ENCODE measurements at places on chromosomes 7 and 10.

DNA sequence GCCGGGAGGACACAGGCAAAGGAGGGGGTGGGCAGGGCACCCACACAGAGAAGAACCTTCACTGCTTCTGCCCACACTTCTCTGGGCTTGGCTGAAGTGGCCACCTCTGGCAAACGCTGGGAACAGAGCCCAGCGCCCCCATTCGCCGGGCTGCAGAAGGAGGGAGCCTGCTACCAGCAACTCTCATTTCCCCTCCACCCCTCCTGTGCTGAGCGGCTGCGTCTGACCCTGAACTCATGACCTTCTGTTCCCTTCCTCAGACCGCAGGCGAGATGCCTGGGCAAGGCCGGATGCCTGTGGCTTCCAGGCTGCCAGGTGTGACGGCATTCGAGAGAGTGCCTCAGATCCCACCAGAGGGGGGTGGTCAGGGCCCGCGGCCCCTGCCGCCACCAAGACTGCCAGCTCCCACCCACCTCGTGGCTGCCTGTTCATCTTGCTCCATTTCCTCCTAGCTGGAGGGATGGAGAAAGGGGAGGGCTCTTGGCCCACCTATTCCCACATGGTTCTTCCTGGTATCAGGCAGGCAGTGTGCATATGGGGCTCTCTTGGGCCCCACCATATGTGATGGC, 19.8 kb downstream of the DNAJB12 start:
- peak; percentile 71 for DNase-seq

GRCh38 chr10:20407357-20407756, 489.8 kb downstream of the NEBL start:
- DNase-seq: no peak

GRCh38 chr10:125473143-125473793, 209.7 kb downstream of the TEX36 start:
- no peak for DNase-seq

GRCh38 chr10:69007260-69007659, 18.7 kb downstream of the KIFBP start:
- DNase-seq: no peak

DNA sequence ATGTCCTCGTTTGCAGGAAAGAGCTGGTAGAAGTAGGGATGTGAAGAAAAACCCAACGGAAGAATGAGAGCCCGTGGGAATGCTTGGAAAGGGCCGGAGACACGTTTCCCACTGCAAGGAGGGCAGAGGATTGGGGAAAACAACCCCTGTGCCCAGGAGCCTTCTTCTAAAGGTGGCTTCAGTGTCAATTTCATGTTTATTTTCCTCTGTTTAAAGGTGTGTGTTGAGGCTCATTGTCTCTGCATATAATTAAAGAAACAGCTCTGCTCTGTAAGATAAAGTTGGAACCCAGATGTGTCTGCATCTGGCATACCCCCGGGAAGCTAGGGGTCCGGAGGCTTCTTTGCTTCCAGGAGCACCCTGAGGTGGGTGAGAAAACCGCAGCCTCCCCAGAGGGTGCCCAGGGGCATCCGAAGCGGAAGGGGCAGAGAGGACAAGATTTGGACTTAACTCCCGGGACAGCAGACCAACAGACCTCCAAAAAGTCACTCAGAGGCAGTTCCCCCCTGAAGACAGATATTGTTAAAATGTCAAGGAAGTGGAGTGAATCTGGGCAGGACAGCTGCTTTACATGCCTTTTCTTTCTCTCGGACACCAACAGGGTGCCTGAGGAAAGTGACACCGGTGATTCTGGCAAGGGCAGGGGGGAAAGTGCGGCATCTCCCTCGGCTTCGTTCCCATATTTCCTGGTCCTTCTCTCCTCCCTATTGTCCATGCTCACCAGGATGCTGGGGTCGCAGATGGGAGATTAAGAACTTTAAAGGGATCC, 8.6 kb upstream of the GATA3 start:
- no peak for DNase-seq

DNA sequence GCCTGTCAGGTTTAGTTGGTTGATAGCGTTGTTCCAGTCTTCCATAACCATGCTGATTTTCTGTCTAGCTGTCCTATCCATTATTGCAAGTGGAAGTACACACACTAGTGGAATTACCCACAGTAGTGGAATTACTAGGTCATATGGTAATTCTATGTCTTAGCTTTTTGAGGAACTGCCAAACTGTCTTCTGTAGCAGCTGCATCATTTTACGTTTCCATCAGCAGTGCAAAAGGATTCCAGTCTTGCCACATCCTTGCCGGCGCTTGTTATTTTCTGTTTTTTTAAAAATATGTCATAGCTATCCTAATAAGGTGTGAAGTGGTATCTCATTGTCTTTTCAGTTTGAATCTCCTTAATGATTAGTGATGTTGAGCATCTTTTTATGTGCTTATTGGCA, 17.2 kb upstream of the RHBDD2 start:
- no peak for DNase-seq
